ENCODE measurements at places on chromosomes 1 and 21. TPM values are rescaled to one million over a fixed set of nuclear protein-coding genes. Genes with fewer than 3 reads are reported as not detected.

SLAMF9 gene
- not detected for polyA plus RNA-seq

ATP1A4 gene
- 0.36 TPM for polyA plus RNA-seq

DENND1B gene
- 1.9 TPM for polyA plus RNA-seq

FLAD1 gene
- 23.8 TPM for polyA plus RNA-seq

IVL gene
- polyA plus RNA-seq = 0.13 TPM

NCAM2 gene
- polyA plus RNA-seq = 1.1 TPM

KRTAP13-2 gene
- polyA plus RNA-seq = not detected

RGS7 gene
- polyA plus RNA-seq = not detected

KRTAP7-1 gene
- polyA plus RNA-seq = not detected

GRCh38 chr21:32817208-32817607, 45.7 kb upstream of the PAXBP1 start:
- DNase-seq = no peak

GRCh38 chr1:56433056-56433577, 146.2 kb downstream of the PLPP3 start:
- no peak for DNase-seq

DNA sequence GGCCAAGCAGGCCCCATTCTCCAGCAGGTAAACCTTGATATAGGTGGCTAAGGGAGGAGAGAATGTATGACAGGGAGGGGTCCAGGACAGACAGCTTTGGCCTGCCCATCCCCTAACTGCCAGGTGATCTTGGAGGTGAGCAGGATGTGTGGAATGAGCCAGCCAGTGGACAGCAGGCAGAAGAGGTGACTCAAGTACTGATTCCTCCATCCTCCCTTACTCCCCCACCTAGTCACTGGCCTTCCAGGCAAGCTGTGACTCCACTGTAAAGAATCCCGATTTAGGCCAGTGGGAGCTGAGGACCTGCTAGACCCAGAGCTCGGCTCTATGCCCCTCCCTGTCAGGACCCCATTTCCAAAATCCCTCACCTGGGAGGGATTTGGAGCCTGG, 36.6 kb downstream of the RIMS3 start:
- DNase-seq = no peak

DNA sequence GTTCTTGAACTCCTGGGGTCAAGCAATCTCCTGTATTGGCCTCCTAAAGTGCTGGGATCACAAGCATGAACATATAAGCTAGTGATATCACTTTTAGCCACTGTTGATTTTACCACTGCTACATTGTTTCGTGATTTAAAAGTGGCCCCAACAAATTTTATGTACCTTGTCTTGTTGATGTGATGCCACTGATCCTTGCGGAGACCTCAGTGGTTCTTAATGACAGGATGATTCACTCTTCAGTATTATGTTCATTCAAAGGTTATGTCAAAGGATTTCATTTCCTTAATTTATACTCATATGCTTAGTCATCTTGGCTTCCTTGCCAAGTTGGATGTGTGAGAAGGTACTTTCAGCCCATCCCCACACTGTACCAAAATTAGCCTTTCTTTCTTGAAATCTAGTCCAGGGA, 12.1 kb downstream of the PRKACB start:
- no peak for DNase-seq

GRCh38 chr1:40855513-40855912, 6.7 kb downstream of the CITED4 start:
- no peak for DNase-seq

GRCh38 chr1:38475624-38476005, 384.0 kb downstream of the RRAGC start:
- DNase-seq = no peak

- peak; percentile 10 for DNase-seq
Observed at GRCh38 chr1:156579472-156579871, at the start of gene TTC24. TSS of gene TTC24 (plus strand) at chr1:156579723. CDS start at chr1:156581365, 1,642 bp downstream.

GRCh38 chr1:177859572-177859971, 110.3 kb downstream of the SEC16B start:
- no peak for DNase-seq

DNA sequence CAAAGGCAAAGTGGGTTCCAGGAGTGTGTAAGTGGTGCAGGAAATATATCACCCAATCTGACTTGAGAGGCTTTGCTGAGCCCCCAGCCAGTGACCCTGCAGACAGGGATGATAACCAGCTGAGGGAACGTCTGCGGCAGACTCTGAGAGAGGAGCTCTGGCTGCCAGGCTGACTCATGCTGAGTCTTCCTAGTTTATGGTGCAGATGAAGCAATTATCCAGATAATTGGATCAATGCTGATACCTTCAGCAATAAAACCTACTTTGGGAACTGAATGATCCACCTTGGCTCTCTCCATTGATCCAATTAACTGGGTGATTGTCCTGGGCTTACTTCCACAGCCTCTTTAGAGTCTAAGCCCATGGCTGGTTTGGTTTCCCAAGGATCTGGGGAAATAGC, 7.3 kb downstream of the C8B start:
- no peak for DNase-seq

DNA sequence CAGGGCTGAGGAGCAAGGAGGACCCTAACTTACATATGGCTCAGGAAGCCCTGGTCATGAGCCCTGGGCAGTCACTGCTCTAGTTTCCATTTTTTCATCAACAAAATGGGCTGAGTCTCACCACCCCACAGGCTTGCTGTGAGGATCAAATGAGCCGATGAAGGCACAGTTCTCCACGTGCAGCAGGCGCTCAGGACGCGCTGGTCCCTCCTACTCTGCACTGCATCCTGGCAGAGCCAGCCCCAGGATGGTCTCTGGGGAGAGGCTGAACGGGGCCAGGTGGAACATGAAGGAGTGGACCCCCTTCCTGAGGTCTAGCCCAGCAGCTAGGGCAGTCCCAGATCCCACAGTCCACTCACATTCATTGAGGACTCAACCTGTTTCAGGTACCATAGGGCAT, 349.3 kb downstream of the PTPRU start:
- no peak for DNase-seq

- DNase-seq = no peak
Observed at GRCh38 chr1:228339059-228339704, 67.5 kb downstream of the TRIM11 start.

GRCh38 chr1:201214461-201214860, 23.8 kb downstream of the IGFN1 start:
- DNase-seq = no peak

DNA sequence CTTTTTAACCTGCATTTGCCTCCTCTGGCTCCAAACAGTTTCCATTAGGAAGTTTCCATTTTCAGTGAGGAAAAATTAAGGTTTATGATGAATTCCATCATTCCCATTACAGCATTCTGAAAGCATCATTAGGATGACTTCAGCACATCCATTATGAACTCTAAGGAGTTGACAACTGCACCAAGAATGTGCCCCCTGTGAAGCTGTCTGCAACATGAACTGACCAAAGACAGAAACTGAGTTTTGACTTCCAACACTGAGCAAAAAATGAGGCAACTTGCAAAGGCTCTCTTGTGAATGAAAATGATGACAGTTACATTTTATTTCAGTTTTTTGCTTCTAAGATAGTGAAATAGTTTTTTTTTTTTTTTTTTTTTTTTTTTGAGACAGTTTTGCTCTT, 18.3 kb upstream of the KCNE1 start:
- DNase-seq = no peak

DNA sequence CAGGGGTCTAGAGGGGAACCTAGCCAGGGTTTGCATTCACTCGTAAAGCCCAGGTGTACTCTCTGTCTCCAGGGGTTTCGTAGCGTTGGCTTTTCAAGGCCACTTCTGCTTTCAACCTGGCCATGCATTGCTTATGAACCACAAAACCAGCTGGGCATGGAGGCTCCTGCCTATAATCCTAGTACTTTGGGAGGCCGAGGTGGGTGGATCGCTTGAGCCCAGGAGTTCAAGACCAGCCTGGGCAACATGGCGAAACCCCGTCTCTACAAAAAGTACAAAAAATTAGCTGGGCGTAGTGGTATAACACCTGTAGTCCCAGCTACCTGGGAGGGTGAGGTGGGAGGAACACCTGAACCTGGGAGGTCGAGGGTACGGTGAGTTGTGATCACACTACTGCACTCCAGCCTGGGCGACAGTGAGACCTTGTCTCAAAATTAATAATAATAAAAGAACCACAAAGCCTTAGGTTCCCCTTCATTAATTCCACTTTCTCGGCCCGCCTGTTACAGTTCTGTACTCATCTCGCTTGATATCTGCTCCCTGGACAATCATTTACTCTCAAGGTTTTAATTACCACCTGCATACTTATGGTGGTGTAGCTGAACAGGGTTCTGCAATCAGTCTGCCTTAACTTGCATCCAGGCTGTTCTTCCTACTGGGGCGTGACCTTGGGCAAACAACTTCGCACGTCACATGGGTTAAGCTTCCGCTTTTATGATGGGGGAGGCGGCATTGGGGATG, 6.1 kb downstream of the SLC16A4 start:
- no peak for DNase-seq

DNA sequence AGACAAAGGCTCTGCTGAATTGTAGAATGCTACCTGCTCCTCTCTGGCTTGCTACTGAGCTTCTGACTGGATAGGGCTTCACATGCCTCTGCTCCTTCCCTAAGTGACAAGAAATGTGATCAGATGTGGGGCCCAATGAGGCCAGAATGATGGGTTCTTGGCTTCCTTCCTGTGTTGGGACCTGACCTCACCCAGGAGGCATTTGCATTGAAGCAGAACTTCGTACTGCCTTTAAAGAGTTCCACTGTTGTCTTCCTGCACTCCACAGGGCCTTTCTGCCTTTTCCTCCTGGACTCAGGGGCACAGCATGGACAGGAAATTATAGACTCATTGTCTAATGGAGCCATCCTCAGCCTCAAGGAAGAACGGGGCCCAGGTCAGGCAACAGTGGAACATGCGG, 14.3 kb downstream of the ZNF670 start:
- no peak for DNase-seq

DNA sequence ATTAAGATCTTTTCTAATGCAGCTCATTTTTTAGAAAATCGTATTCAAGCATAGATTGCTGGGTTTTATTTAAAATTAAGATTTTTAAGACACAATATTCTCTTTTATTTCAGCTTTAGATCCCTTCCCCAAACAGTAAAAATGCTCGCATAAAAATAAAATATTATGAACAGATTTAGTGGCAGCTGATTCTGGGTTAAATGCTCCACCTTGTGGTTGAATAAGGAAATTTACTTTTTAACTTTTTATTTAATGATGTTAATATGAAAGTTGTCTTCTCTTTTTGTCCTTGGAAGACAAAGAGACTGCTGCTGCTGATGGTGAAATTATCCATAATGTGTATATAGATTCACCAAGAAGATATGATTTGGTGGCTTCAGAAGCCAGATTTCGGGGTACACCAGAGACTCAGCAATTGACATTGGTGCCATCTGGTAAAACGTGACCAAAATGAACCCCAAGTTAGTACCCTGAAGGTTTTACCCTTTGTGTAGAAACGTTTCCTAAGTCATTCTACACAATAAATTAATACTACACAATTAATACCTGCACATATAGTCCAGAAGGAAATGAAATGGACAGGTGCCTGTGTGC, 128.0 kb downstream of the ADAMTS1 start:
- no peak for DNase-seq

GRCh38 chr1:162950187-162950586, 89.2 kb upstream of the CCDC190 start:
- no peak for DNase-seq
